ENCODE measurements at places on chromosomes 1 and 21. TPM values are rescaled to one million over a fixed set of nuclear protein-coding genes. Genes with fewer than 3 reads are reported as not detected.

APH1A gene
- 88.9 TPM for total RNA-seq

SLC26A9 gene
- total RNA-seq = not detected

OR2T33 gene
- total RNA-seq = not detected

IL23R gene
- total RNA-seq = not detected

CELF3 gene
- not detected for total RNA-seq

RNF187 gene
- 126 TPM for total RNA-seq

A3GALT2 gene
- not detected for total RNA-seq

LYPD8 gene
- total RNA-seq = 0.35 TPM

GNG12 gene
- 70.4 TPM for total RNA-seq

SLC25A34 gene
- 0.47 TPM for total RNA-seq

SNAP47 gene
- 44.9 TPM for total RNA-seq

CHI3L1 gene
- total RNA-seq = 0.15 TPM

CCDC24 gene
- total RNA-seq = 2.2 TPM

GPR37L1 gene
- total RNA-seq = under 0.01 TPM

AMY1C gene
- not detected for total RNA-seq

EDN2 gene
- not detected for total RNA-seq

NTNG1 gene
- total RNA-seq = 17.3 TPM

AGPAT3 gene
- 38.0 TPM for total RNA-seq
